ENCODE measurements at places on chromosomes 7 and 10. TPM values are rescaled to one million over a fixed set of nuclear protein-coding genes. Genes with fewer than 3 reads are reported as not detected.

NSUN5 gene
- 24.1 TPM for total RNA-seq

CAV1 gene
- 74.1 TPM for total RNA-seq

NKX6-2 gene
- total RNA-seq: not detected

CDK5 gene
- total RNA-seq: 15.1 TPM

PDE1C gene
- total RNA-seq: 4.0 TPM

BTBD16 gene
- 0.15 TPM for total RNA-seq

SEC31B gene
- total RNA-seq: 15.3 TPM

C10orf53 gene
- not detected for total RNA-seq

AOAH gene
- total RNA-seq: 31.6 TPM

VAX1 gene
- not detected for total RNA-seq

TLL2 gene
- 0.34 TPM for total RNA-seq

CRCP gene
- total RNA-seq: 43.6 TPM

ZNF853 gene
- total RNA-seq: 2.9 TPM

WEE2 gene
- total RNA-seq: not detected

SFTPD gene
- not detected for total RNA-seq

GAD2 gene
- not detected for total RNA-seq

DNA sequence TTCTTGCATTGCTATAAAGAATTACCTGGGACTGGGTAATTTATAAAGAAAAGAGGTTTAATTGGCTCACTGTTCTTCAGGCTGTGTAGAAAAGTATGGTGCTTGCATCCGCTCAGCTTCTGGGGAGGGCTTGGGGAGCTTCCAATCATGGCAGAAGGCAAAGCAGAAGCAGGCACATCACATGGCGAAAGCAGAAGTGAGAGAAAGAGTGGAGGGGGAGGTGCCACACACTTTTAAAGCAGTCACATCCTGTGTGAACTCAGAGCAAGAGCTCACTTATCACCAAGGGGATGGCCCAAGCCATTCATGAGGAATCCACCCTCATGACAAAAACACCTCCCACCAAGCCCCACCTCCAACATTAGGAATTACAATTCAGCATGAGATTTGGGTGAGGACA is 303.5 kb downstream of the OTUD1 start:
- DNase-seq: no peak

DNA sequence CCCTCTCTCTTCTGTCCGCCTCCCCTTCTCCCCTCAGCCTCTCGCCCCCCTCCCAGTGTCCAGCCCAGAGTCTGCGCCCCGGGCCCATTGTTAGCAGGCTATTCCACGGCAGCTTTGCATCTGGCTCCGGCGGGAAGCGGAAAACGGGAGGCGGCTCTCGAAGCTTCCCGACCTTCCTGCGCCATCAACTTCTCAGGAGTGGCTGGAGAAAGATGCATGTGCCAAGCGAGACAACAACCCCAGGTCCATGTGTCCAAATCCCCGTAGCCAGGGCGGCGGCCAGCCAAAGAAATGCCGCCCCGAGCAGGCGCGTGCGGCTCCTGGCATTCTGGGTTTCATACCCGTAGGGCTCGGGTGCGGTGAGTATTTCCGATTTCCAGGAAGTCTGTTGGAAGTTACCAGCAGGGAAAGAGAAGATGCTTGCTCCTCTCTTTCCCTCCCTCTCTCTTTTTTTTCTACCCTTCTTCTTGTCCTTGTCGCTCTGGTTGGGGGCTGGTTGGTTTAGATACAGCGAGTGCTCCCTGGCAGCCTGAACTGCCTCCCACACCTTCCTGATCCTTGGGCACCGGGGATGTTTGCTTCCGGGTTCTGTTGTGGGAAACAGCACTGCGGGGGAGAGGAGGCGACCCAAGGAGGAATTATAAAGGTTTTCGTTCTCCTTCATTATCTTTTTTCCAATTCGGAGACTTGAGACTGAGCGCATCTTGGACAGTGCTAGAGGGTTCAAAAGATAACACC is 1.2 kb upstream of the HOXA2 start:
- DNase-seq: peak; percentile 60

- DNase-seq: no peak
These were observed 1305.3 kb upstream of the CELF2 start for GRCh38 chr10:9712393-9712792.

- no peak for DNase-seq
These were observed 30.1 kb downstream of the LRRC17 start for GRCh38 chr7:102942868-102943267.

GRCh38 chr10:84540022-84540616 is 211.7 kb downstream of the CCSER2 start:
- DNase-seq: no peak

- DNase-seq: no peak
These were observed 493.8 kb downstream of the ARL4A start for GRCh38 chr7:13181216-13181615.

GRCh38 chr7:94374231-94374630 is 20.5 kb upstream of the COL1A2 start:
- peak; percentile 77 for DNase-seq

- DNase-seq: no peak
These were observed 181.2 kb downstream of the LRRN3 start for GRCh38 chr7:111272092-111272491.

- DNase-seq: no peak
These were observed 211.6 kb downstream of the PHF14 start for GRCh38 chr7:11185179-11185815.

DNA sequence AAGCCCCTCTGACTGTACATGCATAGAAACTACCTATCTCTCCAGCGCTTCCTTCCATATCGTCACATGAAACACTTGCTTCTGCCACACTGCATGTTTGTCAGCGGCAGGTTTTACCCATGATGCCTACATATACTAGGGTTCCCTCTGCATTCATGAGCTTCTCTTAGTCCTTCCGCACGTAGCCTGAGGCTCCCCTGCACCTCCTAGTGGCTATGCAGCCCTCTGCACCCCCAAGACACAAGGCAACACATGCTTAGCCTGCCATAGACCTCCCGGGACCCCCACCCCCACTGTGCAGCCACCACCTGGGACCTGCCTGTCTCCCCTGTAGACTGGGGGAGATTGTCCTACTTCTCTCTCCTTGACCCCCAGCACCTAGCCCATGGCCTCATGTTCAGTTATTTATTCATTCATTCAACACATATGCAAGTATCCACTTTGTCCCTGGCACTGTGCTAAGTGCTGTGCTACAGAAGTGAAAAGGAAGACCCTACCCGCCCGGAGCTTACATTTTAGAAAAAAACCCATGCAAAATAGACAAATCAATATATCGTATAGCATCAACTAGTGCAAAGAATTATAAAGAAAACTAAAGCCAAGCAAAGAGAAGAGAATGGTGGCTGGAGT is 23.5 kb downstream of the TMEM273 start:
- DNase-seq: peak; percentile 39

DNA sequence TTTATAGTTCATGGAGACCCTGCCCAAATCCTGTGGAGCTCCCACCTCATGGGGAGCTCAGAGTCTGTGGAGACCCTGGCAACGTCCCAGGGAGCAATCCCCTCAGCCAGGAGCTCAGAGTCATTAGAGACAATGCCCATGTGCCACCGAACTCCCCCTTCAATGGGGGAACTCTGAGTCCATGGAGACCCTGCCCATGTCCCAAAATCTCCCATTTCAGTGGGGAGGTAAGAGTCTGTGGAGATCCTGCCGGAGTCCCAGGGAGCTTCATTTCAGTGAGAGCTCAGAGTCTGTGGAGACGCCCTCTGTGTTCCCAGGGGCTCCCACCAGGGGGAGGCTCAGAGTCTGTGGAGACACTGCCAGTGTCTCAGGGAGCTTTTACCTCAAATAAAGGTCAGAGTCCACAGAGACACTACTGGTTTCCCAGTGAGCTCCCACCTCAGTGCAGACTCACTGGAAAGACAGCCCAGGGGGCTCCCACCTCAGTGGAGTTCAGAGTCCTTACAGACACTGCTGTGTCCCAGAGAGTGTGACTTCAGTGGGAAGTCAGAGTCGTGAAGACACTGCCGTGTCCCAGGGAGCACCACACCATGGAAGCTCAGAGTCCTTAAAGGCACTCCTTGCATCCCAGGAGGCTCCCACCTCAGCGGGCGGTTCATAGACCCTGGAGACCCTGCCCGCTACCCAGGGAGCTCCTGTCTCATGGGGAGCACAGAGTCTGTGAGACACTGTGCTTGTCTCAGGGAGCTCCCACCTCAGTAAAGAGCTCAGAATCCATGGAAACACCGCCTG is 5.0 kb downstream of the MYO1G start:
- DNase-seq: peak; percentile 74

- DNase-seq: no peak
These were observed 1137.3 kb downstream of the SORCS1 start for GRCh38 chr10:106027240-106027639.

DNA sequence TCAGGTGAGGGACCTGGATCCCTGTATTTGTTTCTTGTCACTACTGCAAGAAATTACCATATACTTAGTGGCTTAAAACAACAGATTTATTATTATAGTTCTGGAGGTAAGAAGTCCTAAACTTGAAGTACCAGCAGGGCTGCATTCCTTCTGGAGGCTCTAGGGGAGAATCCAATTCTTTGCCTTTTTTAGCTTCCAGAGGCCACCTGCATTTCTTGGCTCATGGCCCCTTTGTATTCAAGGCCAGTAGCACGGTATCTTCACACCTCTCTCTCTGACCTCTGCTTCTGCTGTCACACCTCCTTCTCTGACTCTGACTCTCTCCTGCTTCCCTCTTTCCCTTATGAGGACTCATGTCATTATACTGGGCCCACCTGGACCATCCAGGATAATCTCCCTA is 2.2 kb upstream of the LHPP start:
- DNase-seq: no peak

GRCh38 chr7:80078159-80078731 is 56.4 kb upstream of the GNAI1 start:
- DNase-seq: no peak

GRCh38 chr10:70804421-70804808 is 11.3 kb upstream of the SGPL1 start:
- no peak for DNase-seq

GRCh38 chr10:5511231-5511884 is 12.0 kb upstream of the CALML5 start:
- DNase-seq: no peak

- DNase-seq: no peak
These were observed 435.9 kb upstream of the PHF14 start for GRCh38 chr7:10537764-10538163.

GRCh38 chr7:77284616-77285015 is 85.0 kb upstream of the FGL2 start:
- no peak for DNase-seq

- DNase-seq: no peak
These were observed 118.0 kb downstream of the BUB3 start for GRCh38 chr10:123272171-123272570.

GRCh38 chr7:16359216-16359615 is 62.1 kb downstream of the CRPPA start:
- DNase-seq: no peak

DNA sequence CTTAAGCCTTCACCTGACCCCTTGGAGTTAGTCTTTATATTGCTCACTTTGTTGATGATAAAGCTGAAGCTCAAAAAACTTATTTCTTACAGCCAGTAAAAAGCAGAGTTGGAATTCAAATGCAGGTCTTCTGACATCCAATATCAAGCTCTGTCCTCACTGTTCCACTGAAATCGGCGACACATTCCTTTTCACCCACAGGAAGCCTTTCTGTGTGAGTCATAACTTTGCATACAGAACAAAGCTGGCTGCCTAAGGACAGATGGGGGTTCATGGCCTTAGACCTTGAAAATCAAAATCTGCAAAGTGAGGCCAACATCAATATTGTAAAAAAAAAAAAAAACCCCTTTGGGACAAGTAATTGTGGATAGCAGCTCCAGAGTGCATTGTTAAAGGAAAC is 21.8 kb upstream of the AKR1B1 start:
- no peak for DNase-seq

- DNase-seq: no peak
These were observed 41.8 kb downstream of the MTURN start for GRCh38 chr7:30176463-30177109.

GRCh38 chr7:23293500-23294073 is 5.6 kb upstream of the MALSU1 start:
- no peak for DNase-seq

DNA sequence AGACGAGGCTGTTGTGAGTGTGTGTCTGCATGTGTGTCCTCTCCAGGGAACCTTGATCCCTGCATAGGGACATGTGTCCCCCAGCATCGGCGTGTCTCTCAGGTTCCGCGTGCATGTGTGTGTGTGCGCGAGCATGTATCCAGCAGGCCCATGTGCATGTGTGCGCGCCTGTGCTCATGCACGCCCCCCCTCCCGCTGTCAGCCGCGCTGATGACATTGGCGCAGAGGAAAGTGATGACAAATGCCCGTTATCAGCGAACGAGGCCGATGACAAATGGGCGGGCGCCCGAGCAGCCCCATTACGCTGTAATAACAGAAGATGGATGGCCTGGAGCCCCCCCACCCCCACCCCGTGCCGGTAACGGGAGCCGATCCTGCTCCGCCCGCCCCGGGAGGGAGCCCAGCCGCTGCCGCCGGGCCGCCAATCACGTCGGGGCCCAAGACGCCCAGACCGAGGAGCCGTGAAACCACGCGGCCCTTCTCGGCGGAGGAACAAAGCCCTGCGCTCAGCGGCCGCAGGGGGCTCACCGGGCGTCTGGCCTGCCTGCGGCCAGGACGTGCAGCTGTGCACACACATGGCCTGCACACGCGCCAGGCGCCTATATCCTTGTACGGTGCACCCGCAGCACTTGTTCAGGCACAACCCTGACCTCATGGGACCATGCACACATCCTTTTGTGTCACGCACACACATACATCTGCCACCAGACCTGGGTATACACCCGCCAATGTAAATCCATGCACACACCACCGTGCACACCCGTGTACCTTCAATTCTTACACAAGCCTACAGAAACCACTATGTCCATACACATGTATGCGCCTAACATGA is 21.5 kb downstream of the POLL start:
- no peak for DNase-seq

GRCh38 chr7:101823096-101823495 is 5.7 kb downstream of the CUX1 start:
- no peak for DNase-seq

DNA sequence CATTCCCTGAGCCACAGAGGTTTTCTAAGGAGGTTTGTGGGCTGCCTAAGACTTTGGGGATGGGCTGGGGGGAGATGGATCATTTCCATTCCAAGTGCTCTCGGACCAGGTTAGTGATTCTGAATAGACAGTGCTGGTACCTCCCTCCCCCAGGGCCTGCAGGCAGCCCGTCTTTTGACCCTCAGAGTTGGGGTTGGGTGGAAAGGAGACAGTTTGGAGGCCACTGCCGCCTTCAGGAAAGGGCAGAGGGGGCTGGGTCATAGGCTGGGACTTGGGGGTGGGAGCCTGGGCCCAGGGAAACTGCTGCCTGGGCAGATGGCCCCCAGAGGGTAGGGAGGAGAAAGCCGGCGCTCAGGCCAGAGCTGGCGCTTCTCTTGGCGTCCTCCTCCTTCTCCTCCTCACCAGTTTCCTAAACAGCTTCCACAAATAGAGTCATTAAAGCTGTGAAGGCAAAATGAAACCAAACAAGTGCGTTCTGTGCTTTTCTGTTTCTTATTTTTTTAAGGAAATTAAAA is 4.4 kb downstream of the UNC5B start:
- DNase-seq: no peak

DNA sequence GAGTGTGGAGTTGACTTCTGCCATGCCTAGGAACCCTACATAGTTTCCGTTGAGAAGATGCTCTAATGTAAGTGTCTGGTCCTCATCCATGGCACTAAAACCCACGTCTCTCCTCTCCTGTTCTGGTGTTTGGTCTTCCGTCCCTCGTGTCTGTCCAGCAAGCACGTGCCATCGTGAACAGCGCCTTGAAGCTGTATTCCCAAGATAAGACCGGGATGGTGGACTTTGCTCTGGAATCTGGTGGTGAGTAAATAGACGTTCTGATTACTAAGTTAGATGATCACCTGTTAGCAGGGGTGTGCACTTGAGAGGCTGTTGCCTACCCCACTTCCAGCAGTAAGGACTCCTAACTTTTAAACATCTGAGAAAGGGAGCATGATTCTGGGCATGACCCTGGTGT is 15.1 kb upstream of the GET4 start:
- peak; percentile 59 for DNase-seq

All from left colon (tissue), 2 donors.